ENCODE measurements at places on chromosomes 6 and 20. TPM values are rescaled to one million over a fixed set of nuclear protein-coding genes. Genes with fewer than 3 reads are reported as not detected.

The TNXB gene
- 13.8 TPM for total RNA-seq

The TPX2 gene
- total RNA-seq = 0.75 TPM

- no peak for DNase-seq
Measured at GRCh38 chr6:54758340-54758739, 88.2 kb upstream of the FAM83B start.

- no peak for DNase-seq
Measured at GRCh38 chr20:2171266-2171790, 69.7 kb downstream of the STK35 start.

DNA sequence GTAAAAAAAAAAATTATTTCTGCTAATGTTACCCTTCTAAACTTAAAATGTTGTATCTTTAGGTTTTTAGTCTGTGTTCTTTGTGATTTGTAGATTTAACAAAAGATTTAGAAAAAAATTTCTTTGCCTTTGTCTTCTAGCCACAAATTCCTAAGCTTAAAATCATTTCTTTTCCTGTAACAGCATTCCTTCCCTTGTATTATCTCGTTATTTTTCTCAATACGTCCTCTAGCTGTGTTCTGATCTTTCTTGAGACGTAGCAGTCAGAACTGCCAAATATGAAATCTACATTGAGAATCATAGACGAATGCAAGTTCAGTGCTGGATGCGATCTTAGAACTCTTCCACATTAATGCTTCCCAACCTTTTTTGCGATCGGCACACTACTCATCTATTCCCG, 283.1 kb downstream of the UTRN start:
- no peak for DNase-seq

DNA sequence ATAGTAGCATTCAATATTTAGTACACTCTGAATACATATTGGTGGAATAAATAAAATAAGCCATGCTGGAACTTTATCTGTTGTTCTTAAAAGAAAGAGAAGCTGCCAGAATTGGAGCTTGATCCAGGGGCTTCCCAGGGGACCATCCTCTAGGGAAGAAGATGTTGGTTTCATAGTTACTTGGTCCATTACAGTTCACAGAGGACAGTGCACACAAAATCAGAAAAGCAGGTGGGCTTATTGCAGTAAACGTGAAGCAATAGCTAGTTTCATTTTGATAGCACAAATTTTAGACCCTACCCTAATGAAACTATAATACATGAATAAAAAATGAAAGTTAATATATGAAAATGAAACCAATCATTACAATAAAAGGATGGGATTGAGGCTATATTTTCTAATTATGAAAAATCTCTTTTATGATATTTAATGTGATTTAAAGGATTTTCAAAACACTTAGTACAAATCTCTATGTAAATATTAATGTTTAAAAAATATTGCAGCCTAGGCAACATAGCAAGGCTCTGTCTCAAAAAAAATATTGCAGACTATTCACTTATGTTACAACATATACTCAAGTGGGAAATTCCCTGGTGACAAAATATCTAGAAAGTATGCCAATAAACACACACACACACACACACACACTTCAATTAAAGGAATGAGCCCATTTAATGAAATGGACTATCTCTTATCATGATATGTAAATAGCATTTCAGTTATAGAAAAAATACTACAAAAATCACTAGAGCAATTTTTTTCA, 227.0 kb upstream of the MARCKS start:
- DNase-seq = no peak

GRCh38 chr6:5121479-5121878, 36.3 kb downstream of the PPP1R3G start:
- no peak for DNase-seq
